Smooth muscle cell of the pulmonary artery (primary cell): ENCODE measurements at places on chromosomes 1 and 21. TPM values are rescaled to one million over a fixed set of nuclear protein-coding genes. Genes with fewer than 3 reads are reported as not detected.

The CNIH3 gene
- total RNA-seq: 4.2 and 21.2 TPM in 2 replicates

The KRTAP13-2 gene
- not detected in 2 replicates for total RNA-seq

The OSCP1 gene
- 8.6 and 10.1 TPM in 2 replicates for total RNA-seq

The CTSS gene
- total RNA-seq: 3.2 and 5.9 TPM in 2 replicates
